ENCODE measurements at places on chromosomes 4 and X.

DNA sequence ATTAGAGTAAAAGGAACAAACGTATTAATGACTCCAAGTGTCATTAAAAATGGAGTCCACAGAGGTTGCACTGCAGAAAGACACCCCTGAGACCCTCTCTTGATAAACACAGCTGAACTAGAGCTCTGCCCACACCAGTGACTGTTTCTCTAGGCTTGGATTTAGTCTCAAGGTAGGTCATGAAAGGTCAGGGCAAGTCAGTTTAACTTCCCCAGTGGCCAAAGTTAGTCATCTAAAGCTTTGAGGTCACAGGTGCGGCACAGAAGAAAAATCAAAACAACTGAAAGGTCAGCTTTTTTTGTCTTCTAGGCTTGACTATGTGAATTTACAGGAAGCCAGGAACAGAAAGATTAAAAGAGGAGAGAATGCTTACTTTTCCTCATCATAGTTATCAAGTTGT lies 749.6 kb downstream of the RAB28 start:
- DNase-seq: no peak

- no peak for DNase-seq
Observed at GRCh38 chr4:23877758-23878229, 12.1 kb downstream of the PPARGC1A start.

GRCh38 chrX:97995834-97996233 lies 1112.1 kb downstream of the RPA4 start:
- no peak for DNase-seq

- no peak for DNase-seq
Observed at GRCh38 chr4:16492872-16493271, 266.6 kb upstream of the TAPT1 start.

DNA sequence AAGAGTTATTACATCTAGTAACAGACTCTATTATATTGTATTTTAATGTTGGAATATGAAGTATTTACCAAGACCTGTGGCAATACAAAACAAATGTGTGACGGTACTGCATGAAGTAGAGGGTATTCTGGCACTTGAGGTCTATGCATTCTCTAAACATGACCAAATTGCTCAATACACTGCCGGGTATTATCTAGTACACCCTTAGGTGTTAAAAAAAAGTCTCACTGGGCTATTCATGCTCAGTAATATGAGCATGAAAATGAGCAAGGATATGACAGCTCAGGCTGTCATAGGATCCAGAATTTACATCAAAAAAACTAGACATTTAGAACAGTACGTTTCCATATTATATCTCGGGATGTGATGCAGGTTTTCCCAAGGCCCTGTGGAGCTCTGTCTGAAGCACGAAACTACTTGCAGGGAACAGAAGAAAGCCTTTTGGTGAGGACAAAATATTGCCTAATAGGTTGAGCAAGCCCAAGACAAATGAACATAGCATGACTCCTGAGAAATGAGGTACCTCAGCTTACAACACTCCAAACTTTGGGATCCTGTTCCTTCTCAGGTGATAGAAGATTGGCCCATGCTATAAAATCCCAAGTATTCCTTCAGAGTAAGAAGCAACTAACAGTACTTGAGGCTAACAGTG lies 74.1 kb upstream of the MAOA start:
- DNase-seq: no peak

- DNase-seq: no peak
Observed at GRCh38 chr4:145805490-145805889, 125.5 kb downstream of the C4orf51 start.

- no peak for DNase-seq
Observed at GRCh38 chrX:136162827-136163570, 15.7 kb downstream of the FHL1 start.

DNA sequence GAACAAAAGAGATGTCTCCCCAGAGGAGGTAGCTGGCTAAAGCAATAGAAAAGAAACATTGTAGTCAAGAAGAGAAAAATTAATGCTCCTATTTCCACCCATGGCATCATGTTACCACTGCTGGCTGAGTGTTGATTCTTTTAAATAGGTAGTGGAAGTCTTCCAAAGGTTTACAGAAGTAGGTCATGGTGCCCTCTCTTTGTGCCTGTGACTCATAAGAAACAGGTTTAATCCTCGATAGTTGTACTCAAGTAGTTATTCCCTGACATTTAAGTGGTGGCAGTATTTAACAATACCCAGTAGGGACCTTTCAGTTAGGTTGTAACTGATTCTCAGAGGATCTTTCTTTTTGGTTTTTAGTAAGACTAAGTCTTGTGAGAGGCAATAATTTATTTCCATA lies 247.8 kb downstream of the TEX13A start:
- no peak for DNase-seq

GRCh38 chr4:134174271-134174670 lies 27.3 kb downstream of the PABPC4L start:
- DNase-seq: no peak

GRCh38 chr4:180589575-180589974 lies 1653.6 kb upstream of the TENM3 start:
- no peak for DNase-seq

DNA sequence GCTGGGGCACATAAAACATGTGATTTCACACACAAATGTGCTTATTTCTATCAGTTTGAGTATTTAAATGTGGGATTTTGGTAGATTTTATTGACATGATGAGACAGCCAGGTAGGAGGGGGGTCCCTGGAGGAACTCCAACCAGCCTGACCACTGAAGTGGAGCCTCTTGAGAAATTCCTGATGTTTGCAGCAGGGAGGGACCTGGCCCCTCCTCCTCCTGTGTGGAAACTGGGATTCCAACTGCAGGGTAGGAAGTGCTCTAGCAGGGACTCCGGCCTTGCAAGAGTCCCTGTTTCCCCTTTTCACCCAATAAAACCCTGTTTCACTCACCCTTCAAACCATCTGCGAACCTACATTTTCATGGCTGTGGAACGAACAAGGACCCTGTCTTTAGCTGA lies 2224.0 kb upstream of the AGA start:
- DNase-seq: no peak

GRCh38 chrX:13855689-13856450 lies 39.0 kb upstream of the GPM6B start:
- no peak for DNase-seq

DNA sequence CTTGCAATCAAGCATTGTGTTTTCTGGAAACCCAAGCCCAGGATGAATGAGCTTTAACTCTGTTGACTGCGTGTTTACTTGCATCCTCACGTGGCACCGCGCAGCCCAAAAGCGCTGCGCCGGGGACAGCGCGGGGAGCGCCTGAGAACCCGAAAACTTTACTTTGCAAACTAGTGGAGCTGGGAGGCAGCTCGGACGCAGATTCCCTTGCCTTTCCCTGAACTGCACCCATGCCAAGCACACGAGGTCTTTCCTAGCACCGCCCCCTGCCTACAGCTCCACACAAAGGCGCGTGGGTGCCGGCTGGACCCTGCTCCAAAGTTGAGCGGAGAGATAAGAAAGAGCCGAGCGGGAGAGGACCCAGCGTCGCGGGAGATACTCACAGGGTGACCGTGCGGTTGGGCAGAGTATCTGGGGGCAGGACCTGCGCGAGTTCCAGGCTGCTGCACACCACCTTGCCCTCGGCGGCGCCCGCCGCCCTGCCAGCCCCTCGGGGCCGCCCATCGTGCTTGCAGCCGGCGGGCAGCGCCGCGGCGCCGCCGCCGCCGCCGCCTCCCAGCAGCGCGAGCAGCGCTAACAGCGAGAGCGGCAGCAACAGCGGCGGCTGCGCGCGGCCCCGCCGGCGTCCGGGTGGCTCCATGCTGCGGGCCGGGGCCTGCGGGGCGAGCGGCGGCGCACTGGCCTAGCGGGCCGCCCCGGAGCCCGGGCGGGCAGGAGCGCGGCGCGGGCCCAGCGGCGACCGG lies 550 bp downstream of the ADGRA3 start:
- peak; percentile 11 for DNase-seq

DNA sequence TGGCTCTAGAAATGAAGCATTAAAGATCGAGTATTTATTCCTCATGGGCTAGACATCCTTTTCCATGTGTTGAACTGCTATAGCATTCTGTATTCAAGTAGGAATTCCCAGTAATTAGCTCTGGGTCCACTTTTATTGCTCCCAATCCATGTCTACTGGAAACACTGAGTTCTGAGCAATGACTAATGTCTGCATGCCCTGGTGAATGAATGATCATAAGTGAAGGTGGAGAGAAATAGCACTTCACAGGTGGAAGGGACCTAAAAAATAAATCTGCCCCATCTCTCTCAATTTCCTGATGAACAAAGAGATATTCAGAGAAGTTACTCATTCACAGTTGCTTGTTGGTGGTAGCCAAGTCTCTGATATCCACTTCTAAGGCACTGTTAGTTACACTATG lies 34.6 kb upstream of the CXCL8 start:
- DNase-seq: no peak

- DNase-seq: no peak
Observed at GRCh38 chrX:30313322-30313721, 4.1 kb upstream of the NR0B1 start.

DNA sequence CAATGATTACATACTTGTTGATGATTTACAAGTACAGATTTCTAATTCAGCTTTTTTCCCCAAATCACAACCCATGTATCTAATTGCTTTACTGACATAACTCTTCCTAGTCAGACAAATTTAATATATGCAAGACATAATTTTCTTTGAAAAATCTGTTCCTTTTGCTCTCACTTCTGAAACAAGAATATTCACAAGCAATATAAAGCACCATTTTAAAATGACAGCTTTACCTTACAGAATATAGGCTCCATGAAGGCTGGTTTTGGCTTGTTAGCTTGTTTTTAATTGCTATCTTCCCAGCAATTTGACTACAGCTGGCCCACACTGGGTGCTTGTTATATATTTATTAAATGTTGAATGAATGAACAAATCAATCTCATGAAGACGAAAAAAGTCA lies 24.5 kb downstream of the GPM6A start:
- DNase-seq: no peak

GRCh38 chr4:20019310-20020015 lies 232.2 kb upstream of the SLIT2 start:
- no peak for DNase-seq

DNA sequence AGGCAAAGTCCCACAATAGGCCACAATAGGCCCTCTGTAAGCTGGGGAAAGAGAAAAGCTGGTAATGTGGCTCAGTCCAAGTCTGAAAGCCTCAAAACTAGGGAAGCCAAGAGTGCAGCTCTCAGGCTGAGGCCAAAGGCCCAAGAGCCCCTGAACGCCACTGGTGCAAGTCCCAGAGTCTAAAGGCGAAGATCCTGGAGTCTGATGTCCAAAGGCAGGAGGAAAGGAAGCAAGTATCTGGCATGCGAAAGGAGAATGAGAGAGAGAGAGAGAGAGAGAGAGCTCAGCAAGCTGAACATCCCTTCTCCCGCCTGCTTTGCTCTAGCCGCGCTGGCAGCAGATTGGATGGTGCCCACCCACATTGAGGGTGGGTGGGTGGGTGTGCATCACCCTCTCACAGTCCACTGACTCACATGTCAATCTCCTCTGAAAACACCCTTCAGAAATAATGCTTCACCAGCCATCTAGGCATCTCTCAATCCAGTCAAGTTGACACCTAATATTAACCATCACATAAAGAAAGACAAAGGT lies 30.9 kb upstream of the ELF2 start:
- DNase-seq: peak; percentile 21

- DNase-seq: no peak
Observed at GRCh38 chrX:139640259-139640658, 67.7 kb downstream of the MCF2 start.

GRCh38 chr4:145735827-145736226 lies 55.9 kb downstream of the C4orf51 start:
- DNase-seq: no peak

GRCh38 chr4:8730681-8731080 lies 138.1 kb downstream of the CPZ start:
- no peak for DNase-seq

- DNase-seq: no peak
Observed at GRCh38 chr4:56874923-56875322, 32.8 kb upstream of the REST start.

DNA sequence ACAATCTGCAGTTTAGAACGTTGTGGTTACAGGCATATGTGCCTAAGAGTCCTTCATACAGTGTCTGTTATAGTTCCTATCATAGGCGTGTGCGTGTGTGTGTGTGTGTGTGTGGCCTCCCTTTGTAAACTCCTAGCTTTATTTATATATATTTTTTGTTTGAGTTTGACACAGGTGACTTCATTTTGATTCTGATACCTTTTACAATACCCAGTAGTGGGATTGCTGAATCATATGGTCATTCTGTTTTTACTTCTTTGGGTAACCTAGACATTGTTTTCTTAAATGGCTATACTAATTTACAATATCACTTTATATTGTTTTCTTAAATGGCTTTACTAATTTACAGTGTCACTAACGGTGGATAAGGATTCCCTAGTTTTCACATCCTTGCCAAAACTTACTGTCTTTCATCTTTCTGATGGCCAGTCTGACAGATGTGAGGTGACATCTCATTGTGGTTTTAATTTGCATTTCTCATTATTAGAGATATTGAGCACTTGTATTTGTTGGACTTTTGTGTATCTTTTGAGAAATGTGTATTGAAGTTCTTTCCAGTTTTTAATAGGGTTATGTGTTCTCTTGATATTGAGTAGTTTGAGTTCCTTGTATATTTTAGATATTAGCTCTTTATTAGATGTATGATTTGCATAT lies 211.1 kb upstream of the NUDT6 start:
- DNase-seq: no peak

GRCh38 chrX:96389281-96390047 lies 295.2 kb upstream of the DIAPH2 start:
- no peak for DNase-seq

DNA sequence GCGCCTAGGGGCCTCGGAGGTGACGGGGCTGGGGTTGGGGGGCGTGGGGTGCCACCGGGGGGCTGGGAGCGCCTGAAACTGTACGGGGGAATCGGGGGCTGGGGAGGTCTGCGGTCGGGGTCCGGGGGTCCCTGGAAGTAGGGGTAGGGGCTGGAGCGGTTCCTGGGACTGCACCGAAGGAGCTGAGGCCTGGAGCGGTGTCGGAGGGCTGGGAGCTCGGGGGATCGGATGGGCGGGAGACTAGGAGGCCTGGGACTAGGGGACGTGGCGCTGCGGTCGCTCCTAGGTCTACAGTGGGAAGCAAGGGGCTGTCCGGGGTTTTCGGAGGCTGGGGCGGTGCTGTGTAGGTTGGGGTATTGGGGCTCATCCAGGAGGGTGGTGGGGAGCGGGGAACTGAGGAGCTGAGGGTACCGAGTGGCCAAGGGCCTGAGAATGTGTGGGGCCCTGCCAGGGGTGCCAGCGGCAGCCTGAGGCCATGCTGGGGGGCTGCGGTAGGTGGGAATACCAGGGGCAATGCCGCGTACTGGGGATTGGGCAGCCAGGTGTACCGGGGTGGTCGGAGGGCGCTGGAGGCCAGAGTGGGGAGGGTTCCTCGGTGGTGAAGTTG lies 562 bp downstream of the AKAP17A start:
- no peak for DNase-seq
